ENCODE measurements at places on chromosomes 7 and 10.
A peak's percentile ranks its signal among the peaks of the same experiment; 100 is the strongest.

GRCh38 chr7:66847879-66848790 lies 72.9 kb upstream of the TMEM248 start:
- peak; percentile 75 for DNase-seq

DNA sequence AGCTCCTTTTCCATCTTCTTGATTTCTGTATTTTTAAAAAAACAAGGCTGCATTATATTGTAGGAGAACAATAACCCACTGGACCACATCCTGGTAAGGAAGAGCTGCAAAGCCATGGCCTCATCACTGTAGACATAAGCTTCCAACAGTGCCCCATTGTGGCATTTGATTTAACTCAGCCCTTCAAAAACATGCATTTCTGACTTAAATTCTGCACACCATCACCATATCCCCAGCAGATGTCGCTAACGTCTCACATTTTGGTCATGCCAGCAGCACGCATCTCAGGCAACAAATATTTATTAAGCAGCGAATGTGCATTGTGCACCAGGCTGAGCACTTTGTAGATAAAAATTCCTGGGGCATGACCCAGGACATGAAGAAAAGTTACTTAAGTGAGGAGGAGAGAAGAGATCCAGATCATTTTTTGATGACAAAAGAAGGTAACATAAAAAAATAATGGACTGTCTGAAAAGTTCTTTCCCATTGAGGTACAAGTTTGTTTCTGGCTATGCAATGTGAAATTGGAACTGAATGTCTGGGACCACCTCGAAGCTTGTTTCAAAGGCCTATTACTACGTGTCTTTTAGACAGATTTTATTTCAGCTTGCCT lies 164.6 kb upstream of the CDCA7L start:
- peak; percentile 49 for DNase-seq

GRCh38 chr10:42830237-42830636 lies 47.6 kb downstream of the BMS1 start:
- no peak for DNase-seq

DNA sequence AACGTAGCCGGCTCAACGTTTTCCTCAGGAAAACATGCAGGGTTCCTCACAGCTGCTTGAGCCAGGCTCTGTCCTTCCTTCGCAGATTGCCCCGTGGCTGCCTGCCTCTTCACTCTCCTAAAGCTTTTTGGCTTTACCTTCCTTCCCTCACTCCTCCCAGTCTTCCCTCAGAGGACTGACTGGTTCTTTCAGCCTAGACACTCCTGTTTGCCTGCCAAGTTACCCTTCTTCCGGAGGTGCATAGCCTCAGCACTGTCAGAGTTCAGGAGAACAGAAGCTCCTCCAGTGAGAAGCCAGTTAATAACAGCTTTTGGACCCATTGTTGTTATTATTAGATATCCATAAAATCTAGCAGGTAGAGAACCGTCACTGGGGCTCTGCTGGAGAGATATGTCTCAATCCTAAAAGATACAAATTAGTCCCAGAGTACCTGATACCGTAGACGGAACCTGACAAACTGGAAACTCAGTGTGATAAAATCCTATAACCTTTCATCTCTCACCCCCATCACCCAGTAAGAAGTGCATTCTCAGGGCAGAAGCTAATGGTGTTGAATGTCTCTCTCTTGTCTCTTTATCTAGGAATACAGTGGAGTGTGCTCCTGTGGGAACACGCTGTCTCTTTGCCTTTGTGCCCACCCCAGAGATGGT lies 79.6 kb downstream of the SND1 start:
- DNase-seq = no peak

- DNase-seq = no peak
These were observed 273.1 kb downstream of the AGMO start for GRCh38 chr7:15288741-15289140.

GRCh38 chr7:49527182-49527581 lies 246.3 kb upstream of the VWC2 start:
- DNase-seq = no peak

DNA sequence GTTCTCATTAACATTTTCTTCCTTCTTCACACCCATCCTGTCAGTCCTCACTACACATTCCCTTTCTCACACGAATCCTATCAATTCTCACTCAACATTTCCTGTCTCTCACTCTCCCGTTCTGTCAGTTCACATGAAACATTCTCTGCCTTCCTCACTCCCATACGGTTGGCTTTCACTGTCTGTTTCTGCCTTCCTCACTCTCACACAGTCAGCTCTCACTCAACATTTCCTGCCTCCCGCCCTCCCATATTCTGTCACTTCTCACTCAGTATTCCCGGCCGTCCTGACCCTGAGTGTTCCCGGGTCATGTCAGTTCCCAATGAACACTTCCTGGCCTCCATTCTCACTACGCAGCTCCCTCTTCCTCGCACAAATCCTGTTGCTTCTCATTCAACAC lies 61.5 kb downstream of the DYNC2I1 start:
- no peak for DNase-seq
